Omental fat pad (tissue), 4 donors: ENCODE measurements at places on chromosomes 1 and 21.

GRCh38 chr1:231318015-231318355 is 19.7 kb downstream of the EXOC8 start:
- no peak for DNase-seq

DNA sequence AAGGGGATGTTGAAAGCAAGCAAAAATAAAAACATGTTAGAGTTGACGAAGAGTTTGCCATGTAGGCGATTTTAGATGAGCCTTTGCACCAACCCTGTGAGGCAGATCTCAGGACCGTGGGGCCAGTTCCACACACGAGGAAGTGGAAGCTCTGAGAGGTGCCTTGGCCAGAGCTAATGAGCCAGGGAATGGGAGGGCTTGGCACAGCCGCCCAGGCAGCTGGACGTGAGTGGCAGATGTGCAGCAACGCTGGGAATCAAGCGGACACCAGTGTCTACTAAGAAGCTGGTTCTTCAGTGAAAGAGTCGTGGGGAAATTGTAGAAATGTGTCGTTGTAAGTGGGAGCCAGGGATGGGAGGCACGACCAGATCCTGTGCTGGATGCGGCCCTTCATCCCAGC is 58.9 kb upstream of the COL6A1 start:
- DNase-seq: no peak

DNA sequence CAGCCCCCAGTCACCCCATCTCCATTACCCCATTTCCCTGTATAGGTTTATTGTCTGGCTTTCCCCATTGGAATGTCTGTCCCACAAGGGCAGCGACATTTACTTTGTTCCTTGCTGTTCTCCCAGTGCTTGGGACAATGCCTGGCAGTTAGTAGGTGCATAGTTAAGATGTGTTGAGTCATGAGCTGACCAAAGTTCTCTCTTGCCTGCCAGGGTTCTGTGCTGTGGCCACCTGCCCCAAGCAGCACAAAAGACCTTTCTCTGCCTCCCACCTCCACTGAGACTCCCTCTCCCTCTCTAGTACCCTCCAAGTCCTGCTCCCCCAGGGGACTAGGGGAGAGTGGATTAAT is 40.0 kb downstream of the TMCO4 start:
- no peak for DNase-seq

DNA sequence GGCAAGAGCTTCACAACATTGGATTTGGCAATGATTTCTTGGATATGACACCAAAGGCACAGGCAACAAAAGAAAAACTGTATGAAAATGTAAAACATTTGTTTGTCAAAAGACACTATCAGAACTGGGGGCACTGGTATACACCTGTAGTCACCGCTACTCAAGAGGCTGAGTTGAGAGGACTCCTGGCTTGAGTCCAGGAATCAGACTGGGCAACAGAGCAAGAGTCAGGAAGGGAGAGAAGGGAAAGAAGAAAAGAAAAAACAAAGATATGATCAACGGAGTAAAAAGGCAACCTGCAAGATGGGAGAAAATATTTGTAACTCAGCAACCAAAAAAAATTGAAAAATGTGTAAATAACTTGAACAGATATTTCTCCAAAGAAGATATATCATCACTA is 6.0 kb upstream of the TUT4 start:
- DNase-seq: no peak

GRCh38 chr1:228944296-228944695 is 209.0 kb downstream of the RHOU start:
- DNase-seq: no peak

GRCh38 chr21:46357335-46357604 is 33.3 kb downstream of the PCNT start:
- no peak for DNase-seq

GRCh38 chr1:161258439-161259344 is at the start of gene PCP4L1:
TSS of gene PCP4L1 (plus strand) at chr1:161258745. CDS start at chr1:161258975, 230 bp downstream.
- no peak for DNase-seq

DNA sequence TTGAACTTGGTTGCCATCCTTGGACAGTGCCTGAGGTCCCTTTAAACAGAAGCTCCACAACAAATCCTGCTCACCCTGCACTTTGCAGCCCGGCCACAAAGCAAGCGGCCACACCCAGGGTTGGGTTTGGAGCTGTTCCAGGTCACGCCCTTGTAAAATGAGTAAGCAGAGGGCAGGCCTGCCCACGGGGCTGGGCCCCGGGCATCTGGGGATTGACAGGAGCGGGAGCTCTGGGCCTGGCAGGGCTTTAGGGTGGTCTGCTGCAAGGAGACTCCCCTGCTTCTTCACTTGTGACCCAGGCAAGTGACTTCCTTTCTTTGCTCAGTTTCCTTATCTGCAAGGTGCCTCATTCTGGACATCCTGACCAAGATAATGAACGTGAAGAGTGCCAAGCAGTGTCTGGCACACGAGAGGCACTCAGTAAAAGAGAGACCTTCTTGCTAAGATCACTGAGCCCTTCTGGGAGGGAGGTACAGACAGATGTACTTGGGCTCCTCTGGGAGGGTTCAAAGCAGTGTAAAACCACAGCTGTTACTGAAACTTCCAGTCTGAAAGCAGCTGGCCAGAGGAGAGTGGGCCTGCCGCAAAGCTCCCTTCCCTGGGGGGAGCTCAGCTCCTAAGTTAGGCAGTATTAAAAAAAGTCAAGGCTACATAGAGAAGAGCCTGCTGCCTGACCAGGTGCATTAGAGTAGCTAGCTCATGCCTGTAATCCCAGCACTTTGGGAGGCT is 2.6 kb downstream of the E2F2 start:
- peak; percentile 80 for DNase-seq

DNA sequence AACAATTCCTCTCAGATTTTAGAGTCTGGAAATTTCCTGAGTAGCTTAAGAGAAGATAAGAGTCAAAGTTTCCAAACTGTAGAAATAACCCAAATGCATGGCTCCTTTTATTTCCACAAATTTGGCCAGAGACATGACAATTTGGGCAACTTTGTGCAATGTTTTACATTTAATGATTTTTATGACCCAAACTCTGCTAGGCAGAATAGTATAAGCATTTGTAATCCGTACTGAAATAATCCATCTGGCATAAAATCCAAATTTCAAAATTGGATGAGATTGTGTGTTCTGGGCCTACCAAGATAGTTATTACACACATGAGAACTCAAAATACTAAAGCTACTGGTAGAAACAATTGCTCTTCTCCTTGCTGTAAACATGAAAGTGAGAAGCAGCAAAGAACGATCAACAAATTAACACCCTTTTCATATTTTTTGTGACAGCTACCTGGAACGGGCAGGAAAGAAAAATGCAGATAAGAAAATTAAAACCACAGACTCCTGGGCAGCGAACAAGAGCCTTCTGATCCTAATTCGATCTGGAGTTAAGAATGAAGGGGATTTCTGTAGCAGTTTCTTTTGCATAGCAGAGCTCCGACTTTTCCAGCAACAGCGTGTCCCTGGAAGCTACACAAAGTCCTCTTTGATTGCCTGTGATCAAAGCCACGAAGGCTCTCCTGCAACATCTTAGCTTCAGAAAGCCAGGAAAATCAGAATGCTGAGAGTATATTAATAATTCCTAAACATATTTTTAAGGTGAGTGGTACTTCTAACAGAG is 191.2 kb downstream of the GRIK1 start:
- no peak for DNase-seq

DNA sequence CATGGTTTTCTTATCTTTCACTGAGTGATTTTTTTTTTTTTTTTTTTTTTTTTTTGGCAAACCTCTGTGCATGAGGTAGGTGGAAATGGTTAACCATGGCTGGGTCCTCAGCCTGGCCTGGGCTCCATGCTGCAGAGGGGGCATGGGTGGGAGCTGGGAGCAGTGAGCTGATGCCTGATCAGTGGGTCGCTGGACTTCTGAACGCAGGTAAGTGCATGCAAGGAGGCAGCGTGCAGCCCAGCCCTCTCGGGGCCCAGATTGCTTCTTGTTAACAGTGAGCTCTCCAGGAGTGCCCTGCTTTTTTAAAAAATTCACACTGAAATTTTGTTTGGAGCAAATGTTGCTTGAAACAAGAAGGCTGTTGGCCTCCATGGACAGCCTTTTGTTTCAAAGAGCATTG is 75.2 kb downstream of the UCK2 start:
- no peak for DNase-seq

DNA sequence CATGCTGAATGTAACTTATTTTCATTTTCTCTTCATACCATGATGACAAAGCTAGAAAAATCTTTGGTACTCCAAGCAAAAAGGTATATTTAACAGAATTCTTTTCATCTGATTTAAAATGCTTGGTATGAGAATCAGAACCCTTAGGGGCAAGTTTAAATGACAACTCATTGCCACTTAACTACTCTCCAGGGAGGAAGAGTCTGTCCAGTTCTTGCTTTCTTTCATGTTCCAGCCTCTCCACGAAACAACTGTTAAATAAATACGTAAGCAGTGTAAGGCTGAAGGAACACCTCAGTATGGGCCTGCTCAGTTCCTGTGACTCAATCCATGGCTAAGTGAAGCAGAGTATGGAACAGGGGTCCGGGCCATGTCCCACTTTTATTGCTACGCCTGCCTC is 1.6 kb downstream of the LCE2A start:
- DNase-seq: no peak

- DNase-seq: no peak
These were observed 157.1 kb downstream of the DSCAM start for GRCh38 chr21:40689840-40690360.

- DNase-seq: no peak
These were observed 9.6 kb upstream of the TRNP1 start for GRCh38 chr1:26983863-26984262.

- DNase-seq: no peak
These were observed 618 bp downstream of the SH3BGR start for GRCh38 chr21:39452207-39452969.

GRCh38 chr1:70706381-70707037 is 295.4 kb downstream of the CTH start:
- no peak for DNase-seq

GRCh38 chr21:30234643-30235042 is 18.7 kb upstream of the CLDN8 start:
- DNase-seq: no peak

DNA sequence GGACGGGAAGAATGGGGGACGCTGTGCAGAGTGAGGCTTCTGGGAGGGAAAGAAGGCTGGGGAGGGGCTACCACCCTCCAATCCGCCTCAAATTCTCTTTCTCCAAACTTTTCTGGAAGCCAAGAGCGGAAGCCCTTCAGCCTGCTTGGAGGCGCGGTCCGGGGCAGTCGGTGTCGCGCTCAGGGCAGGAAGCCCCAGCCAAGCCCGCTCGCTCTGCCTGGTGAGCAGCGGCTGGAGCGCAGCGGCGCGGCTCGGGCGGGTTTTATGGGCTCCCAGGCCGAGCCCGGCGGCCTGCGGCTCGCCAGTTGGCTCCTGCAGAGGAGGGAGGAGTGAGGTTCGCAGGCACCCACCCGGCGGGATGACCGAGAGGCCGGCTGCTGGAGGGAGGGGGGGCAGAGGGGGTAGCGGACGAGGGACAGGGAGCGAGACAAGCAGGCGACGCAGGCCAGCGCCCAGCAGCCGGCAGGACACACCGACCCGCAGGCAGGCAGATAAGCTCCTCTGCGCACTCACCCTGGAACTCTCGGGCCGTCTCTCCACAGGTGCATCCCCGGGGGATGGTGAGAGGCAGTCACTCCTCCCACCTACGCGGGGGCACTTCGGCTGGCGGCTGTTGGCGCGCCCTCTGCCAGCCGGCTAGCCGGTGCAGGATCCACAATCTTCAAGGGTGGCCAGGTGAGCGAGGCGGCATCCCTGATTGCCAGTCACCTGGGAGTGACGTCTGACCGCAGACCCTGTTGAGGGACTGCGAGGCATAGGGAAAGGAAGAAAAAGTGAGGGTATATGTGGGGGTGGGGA is at the start of gene AVPR1B:
Gene AVPR1B, minus strand, starts transcription at position 238 of the 798 bp plus-strand sequence. CDS start 498 bp downstream, outside the sequence.
- no peak for DNase-seq

DNA sequence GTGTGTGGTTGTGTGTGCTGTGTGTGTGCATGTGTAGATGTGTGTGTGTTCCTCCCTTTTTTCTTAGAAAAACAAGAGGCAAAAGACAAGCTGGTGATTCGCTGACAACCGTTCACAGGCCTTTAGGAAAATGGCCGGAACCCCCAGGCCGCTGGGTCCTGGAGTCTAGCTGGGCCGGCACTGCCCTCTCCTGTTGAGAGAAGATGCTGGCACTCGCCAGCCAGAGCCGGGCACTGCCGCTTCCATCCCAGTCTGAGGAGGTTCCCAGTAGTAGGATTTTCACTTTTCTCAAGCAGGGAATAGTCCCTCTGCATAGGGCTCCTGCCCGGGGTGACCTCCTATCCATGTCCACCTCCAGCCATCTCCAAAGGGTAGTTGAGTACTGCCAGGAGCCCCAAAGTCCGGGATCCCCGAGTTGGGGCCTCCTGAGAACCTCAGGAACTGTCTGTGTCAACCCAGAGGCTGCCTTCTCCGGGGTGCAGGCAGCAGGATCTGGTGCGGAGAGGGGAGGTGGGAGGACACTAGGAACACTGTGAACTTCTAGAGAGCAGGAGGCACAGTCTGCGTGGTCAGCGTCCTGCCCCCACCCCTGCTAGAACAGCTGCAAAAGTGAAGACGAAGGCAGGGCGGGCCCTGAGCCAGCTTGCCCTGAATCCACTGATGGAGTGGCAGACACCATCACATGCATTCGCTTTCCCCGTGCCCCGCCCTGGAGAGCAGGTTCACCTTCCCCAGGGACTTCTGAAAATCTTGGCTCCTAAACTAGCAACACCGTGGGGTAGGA is 44.1 kb upstream of the ARHGEF16 start:
- no peak for DNase-seq

GRCh38 chr1:231729544-231729943 is 103.0 kb downstream of the DISC1 start:
- no peak for DNase-seq

DNA sequence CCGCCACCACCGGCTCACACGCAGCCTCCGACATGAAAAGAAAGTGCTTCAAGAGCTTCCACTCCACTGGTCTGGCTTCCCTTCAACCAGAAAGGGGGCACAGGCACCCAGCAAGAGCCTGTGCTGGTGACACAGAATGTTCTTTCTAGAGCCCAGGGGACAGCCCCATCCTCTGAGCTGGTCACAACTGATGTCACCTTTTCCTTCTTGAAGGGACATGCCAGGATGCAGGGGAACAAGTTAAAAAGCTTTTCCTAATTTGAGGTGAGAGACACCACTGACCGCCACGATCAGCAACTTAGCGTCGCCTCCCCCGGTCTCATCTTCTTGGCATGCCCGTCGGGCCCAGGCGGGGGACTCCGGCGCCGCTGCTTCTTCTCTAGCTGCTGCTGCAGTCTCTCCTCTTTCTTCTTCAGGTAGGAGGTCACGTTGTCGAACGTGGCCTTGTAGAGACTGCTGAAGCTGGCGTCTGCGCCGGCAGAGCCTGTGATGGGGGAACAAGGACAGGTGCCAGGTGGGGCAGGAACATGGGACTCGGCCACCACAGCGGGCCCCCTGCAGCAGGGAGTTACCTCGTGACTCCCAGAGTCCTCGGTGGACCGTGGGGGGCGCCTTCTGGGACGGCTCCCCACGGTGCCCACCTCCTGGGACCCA is 29.5 kb downstream of the WDR4 start:
- no peak for DNase-seq

DNA sequence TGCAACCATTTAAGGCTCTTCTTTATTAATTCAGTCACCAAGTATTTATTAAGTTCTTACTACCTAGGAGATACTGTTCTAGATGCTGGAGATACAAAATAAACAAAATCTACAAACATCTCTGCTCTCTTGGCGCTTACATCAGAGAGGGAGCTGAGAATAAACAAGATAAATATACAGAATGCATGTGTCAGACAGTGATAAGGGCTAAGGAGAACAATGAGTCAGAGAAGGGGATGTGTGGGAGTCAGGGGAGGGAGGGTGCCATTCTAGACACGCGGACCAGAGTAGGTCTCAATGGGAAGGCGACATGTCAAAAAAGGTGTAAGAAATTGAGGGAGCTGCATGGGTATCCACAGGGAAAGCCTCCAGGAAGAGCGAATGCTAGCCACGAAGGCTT is 393.2 kb downstream of the RWDD3 start:
- no peak for DNase-seq
